ENCODE measurements at places on chromosomes 3 and 15.
A peak's percentile ranks its signal among the peaks of the same experiment; 100 is the strongest.

GRCh38 chr15:66646308-66646707, 55.7 kb upstream of the SMAD6 start:
- peak; percentile 38 for DNase-seq

DNA sequence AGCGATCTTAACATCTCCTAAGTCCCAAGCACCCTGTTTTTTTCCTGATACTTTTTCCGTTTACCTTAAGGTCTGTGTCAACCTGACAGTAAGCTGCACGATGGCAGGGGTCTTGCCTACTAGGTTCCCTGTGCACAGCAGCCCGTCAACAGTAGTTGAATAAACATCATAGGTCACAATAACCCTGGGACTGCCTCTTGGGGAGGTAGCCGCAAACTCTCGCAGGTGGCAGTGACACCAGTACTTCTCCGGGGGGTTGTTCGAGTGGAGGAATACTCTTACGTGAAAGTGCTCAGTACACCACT, 365 bp upstream of the PDCD6IP start:
- no peak for DNase-seq

DNA sequence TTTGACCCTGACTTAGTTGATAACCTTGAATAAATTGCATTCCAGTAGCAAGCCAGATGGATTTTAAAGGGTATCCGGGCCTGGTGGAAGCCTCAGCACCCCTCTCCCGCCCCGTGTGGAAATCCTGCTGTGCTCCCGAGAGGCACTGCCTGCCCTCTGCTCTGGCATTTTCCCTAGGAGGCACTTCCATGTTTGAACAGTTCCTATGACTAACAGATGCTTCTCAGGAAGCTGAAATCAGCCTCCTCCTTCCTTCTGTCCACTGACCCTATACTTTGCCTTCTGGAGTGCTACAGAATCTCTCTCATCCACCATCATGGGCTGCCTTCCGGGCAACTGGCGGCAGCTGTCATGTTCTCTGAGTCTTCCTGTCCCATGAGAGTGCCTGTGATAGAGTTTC, 90.8 kb downstream of the GABRG3 start:
- no peak for DNase-seq

DNA sequence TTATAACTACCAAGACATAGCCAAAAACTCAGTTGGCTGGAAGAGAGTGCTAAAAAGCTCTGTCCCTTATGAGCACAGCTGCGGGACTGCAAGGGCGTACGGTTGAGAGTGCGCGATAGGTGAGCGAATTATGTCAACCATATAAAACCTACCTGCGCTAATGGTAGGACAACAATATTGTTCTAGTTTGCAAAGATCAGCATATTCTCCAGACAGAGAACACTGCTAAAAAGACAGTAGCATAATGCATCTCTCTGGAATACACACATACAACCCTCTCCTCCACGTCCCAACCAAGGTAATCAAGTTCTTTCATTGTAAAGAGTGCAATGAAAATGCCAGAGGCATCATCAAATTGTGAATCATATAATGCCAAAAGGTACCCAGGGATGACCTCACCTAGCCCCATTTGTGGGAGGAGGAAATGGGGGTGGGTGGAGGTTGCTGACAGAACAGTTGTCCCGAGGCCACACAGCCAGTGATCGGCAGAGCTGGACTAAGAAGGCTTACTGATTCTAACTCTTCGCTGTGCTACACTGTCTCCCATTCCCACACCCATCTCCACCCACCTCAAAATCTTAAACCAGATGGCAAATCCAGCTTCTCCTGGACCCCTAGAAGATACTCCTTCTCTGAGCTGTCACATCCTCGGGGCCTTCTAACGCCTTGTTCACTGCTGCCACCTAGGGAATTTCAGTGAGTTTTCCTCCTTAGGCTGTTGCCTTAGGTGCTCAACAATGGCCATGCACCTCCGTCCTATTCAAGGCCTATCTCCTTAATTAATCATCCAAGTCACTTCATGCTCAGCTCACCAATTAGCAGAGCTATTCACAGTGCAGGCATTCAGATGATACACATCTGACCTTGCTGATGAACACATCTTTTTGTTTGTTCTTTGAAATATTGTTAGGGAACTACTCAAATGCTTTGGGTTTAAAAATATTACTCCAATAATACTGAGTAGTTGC, 60.7 kb downstream of the RPL22L1 start:
- DNase-seq, result peak; percentile 53

DNA sequence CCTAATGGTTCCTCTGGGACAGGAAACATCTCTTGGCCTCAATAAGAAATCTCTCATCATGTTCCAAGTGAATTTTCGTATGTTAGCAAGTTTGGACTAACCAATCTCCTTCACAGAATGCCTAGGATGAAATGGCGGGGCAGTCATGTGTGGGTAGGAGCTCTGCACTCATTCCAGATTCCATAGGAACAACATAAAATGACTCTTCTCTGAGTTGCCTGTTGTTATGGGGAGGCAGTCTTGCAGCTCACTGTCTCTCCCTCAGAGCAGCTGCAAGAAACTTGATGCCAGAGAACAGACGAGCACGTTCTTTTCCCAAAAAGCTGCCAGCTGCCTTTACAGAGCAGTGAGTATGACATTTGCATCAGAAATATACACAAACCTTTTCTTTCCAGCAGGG, 34.1 kb downstream of the SPATA12 start:
- no peak for DNase-seq

GRCh38 chr3:52451237-52452083, 2.4 kb downstream of the TNNC1 start:
- DNase-seq, result no peak

- no peak for DNase-seq
Observed at GRCh38 chr15:41900526-41901380, 6.9 kb upstream of the SPTBN5 start.

DNA sequence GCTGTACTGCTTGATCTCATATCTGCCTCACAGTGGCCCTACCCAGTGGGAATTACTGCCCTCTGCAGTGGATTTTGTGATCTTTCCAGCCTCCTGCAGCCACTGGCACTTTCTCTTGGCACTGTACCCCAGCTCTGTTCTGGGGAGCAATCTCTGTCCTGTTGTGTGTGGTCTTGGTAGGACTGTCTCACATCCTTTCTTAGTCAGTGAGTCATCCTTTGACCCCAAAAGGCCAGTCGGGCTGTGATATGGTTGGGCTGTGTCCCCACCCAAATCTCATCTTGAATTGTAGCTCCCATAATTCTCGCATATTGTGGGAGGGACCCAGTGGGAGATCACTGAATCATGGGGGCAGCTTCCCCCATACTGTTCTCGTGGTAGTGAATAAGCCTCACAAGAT, 133.3 kb upstream of the TPM1 start:
- no peak for DNase-seq
